ENCODE measurements at places on chromosomes 11 and 22. TPM values are rescaled to one million over a fixed set of nuclear protein-coding genes. Genes with fewer than 3 reads are reported as not detected.

MMP1 gene
- total RNA-seq, result 4.6 TPM

SELENOM gene
- 3.0 TPM for total RNA-seq

NAP1L4 gene
- 203 TPM for total RNA-seq

DLG2 gene
- not detected for total RNA-seq

KCNC1 gene
- 0.11 TPM for total RNA-seq

CCDC116 gene
- not detected for total RNA-seq

SIPA1 gene
- total RNA-seq, result 15.8 TPM

All from SK-MEL-5 (cell line).